ENCODE measurements at places on chromosomes 3 and 15.

DNA sequence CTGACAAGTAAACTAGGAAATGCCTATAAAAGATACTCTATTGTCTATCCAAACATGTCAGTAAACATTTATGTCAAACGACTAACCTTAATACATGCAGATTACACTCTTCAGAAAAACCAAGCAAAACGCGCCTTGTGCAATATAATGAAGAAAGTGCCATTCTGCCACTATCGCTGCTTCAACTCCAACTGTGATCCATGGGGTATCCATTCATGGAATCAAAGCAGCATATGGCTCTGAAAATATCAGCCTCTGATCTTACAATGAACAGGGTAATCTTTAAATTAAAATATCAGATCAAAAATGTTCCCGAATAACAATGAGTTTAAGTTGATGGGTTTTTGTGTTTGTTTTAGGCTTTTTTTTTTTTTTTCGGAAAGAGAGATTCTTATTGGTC lies 105.5 kb upstream of the SETMAR start:
- no peak for DNase-seq

- DNase-seq: no peak
These were observed 183.9 kb downstream of the SHQ1 start for GRCh38 chr3:72664184-72664975.

- no peak for DNase-seq
These were observed 7.5 kb downstream of the CDAN1 start for GRCh38 chr15:42729409-42729808.

DNA sequence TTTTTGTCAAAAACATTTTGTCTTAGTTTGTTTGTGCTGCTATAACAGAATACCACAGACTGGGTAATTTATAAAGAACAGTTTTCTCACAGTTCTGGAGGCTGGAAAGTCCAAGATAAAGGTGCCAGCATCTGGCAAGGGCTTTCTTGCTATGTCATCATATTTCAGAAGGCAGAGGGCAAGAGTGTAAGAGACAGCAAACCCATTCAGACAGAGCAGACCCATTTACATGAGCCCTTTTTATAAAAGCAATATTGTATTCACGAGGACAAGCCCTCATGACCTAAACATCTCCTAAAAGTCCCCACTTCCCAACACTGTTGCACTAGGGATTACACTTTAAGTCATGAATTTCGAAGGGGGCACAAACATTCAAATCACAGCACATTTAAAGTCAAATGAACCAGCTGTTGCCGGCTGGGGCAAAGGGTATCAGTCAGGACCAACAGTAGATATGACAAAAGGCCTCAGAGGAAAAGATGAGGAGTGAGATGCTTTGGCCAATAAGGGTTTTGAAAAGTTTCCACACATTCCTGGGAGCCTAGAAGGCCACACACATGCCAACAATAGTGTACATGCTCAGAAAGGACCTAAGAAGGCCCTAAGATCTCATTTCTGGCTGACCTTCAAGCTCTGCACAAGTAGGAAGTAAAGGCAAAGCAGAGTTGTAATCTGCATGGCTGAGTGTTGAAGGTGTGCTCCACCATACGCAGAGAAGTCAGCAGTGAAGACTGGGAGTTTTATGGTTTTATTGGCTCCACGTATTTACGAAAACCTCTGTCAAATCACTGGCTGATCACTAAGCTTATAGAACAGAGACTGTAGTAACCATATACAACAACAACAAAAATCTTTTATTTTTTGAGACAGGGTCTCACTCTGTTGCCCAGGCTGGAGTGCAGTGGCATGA lies 37.9 kb downstream of the UQCC5 start:
- DNase-seq: no peak

- no peak for DNase-seq
These were observed 366.3 kb downstream of the TIGIT start for GRCh38 chr3:114660124-114660523.

DNA sequence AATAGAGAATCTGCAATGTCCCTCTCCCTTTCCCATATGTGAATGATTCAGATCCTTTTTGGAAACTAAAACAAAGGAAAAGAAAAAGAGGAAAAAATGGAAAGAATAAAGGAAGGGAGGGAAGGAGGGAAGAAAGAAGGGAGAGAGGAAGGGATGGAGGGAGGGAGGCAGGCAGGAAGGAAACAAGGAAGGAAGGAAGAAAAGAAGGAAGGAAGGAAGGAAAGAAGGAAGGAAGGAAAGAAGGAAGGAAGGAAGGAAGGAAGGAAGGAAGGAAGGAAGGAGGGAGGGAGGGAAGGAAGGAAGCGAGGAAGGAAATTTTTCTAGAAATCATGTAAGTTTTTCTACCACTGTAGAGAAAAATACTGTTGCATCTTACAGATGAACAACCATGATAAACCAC lies 215.0 kb upstream of the CBLB start:
- no peak for DNase-seq

GRCh38 chr3:27666708-27667107 lies 55.4 kb downstream of the EOMES start:
- no peak for DNase-seq

GRCh38 chr3:136802481-136802996 lies 16.4 kb upstream of the SLC35G2 start:
- DNase-seq: no peak

GRCh38 chr3:13197795-13198194 lies 124.6 kb upstream of the IQSEC1 start:
- no peak for DNase-seq
